Activated CD4-positive, alpha-beta T cell treated with anti-CD3 and anti-CD28 coated beads, Interleukin-2, amount 50 U/mL, for 1 hour (primary cell): ENCODE measurements at places on chromosomes 3 and 15.

GRCh38 chr3:132509506-132509905 is 87.6 kb upstream of the ACKR4 start:
- DNase-seq, result no peak

- DNase-seq, result no peak
These were observed 526.4 kb downstream of the SOX2 start for GRCh38 chr3:182238126-182238525.

- peak; percentile 50 for DNase-seq
These were observed 22.0 kb upstream of the DOCK3 start for GRCh38 chr3:50652709-50653108.

- DNase-seq, result no peak
These were observed 28.7 kb downstream of the DLEC1 start for GRCh38 chr3:38067508-38068233.
